ENCODE measurements at places on chromosomes 16 and 17. TPM values are rescaled to one million over a fixed set of nuclear protein-coding genes. Genes with fewer than 3 reads are reported as not detected.
A peak's percentile ranks its signal among the peaks of the same experiment; 100 is the strongest.

DNA sequence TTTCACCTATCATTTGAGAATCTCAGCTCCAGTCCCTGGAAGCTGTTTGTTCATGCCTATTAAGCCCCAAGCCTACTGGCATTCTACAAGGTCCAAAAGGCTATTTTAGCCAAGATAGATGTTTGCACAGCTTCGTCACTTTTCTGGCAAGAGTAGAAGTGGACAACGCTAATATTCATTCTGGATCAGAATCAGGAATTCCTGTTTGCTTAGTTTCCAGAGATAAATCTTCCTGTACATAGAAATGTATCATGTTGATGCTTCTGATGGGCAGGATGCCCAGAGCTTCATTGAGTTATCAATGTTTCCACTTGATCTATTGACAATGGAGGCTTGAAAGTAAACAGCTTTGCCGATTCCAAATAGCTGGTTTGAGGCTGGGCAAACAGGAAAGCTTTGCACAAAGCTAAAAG lies 260.7 kb upstream of the CA10 start:
- DNase-seq, result peak; percentile 32

The ZFP1 gene
- polyA plus RNA-seq, result 14.2 TPM

GRCh38 chr16:79931721-79932120 lies 331.2 kb upstream of the MAF start:
- no peak for DNase-seq

The AOC3 gene
- polyA plus RNA-seq, result 23.6 TPM

Measured in muscle of leg (tissue), 16 donors.